Diencephalon (tissue), 1 donor: ENCODE measurements at places on chromosomes 1 and 21. TPM values are rescaled to one million over a fixed set of nuclear protein-coding genes. Genes with fewer than 3 reads are reported as not detected.

CHIA gene
- total RNA-seq, result not detected

LEFTY2 gene
- 0.23 TPM for total RNA-seq

DYNLT4 gene
- not detected for total RNA-seq

FCGR2B gene
- 0.46 TPM for total RNA-seq

FCGR3B gene
- 1.6 TPM for total RNA-seq

KCNA3 gene
- 28.8 TPM for total RNA-seq

CCDC27 gene
- not detected for total RNA-seq

CHD1L gene
- total RNA-seq, result 18.0 TPM

WDR64 gene
- total RNA-seq, result not detected

SLC1A7 gene
- not detected for total RNA-seq

TRIM46 gene
- 21.2 TPM for total RNA-seq

CYP2J2 gene
- 1.6 TPM for total RNA-seq

OR14A16 gene
- total RNA-seq, result not detected

USH2A gene
- 1.4 TPM for total RNA-seq

SPRR4 gene
- total RNA-seq, result not detected

ACOT11 gene
- 6.7 TPM for total RNA-seq

NBPF14 gene
- 9.9 TPM for total RNA-seq

APCS gene
- total RNA-seq, result not detected

CFH gene
- 12.2 TPM for total RNA-seq

RIMKLA gene
- 25.4 TPM for total RNA-seq

PDPN gene
- 11.8 TPM for total RNA-seq

RIPK4 gene
- total RNA-seq, result not detected
